NCI-H446 (cell line): ENCODE measurements at places on chromosomes 7 and 10.

- no peak for DNase-seq
Observed at GRCh38 chr10:127983344-127984100, 76.6 kb downstream of the PTPRE start.

- DNase-seq, result no peak
Observed at GRCh38 chr10:20993389-20993788, 96.3 kb upstream of the NEBL start.

DNA sequence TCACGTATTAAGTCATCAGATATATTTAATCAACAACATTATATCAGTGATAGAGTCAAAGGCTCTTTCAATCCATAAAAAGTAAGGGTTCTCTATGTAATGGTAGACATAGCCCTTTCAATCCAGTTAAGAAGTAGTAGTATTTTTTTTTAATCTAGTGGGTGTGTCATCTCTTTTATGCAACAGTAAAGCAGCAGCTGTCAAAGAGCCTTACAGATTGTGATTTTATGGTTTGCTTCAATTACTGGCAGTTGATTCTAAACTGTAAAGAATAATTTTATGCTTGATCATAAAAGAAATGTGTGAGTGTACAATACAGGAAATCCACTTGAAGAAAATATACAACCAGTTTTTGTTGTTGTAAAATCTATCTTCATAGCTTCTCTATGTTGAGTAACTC, 902.6 kb upstream of the MBL2 start:
- DNase-seq, result no peak

DNA sequence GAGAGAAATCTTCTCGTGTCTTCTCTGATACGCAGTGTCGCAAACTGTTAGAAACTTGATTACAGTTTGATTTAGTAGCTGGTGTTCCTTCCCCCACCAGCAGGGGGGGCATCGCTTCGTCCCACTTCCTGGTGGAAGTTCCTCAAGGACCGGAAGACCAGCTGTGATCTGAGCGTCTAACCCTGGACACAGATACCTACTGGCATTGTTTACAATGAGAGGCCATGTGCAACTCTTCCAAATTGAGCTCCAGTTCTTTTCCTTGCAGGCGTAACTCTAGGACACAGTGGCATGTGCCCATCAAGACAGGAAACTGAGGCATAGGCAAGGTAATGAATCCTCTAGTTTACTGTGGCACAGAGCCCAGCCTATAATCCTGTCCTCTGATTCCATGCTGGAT, 219.0 kb downstream of the CCDC3 start:
- DNase-seq, result peak; percentile 47

- peak; percentile 37 for DNase-seq
Observed at GRCh38 chr7:2012981-2013380, 219.8 kb downstream of the MAD1L1 start.

DNA sequence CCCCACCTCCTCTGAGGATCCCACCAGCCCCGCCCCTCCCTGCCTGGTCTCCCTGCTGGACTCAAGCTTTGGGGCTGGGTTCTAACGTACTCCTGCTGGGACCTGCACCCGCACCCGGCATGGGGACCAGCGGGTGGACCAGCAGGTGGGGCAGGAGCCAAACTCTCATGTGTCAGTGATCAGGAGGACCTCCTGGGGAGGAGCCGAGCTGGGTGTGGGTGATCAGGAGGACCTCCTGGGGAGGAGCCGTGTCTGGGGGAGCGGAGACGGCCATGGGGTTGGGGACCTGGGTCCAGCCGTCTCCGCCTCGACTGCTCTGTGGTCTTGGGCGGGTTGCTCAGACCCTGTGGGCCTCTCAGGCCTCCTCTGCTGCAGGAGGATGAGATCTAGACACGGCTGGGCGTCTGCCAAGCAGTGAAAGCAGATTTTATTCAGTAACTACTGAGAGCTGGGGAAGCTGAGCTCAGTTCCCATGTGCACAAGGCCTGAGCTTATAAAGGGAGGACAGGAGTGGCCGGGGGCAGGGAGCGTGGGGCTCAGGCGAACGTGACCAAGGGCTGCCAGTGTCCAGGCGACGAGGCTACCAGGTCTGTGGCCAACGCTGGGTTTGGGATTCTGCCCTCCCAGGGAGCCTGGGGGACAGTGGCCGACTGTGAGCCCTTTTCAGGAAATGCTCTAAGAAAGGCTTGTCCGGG, 33.6 kb upstream of the UTF1 start:
- DNase-seq, result no peak

GRCh38 chr10:86958116-86958900, at the start of gene SNCG:
Gene SNCG (plus strand): TSS chr10:86958599. CDS start chr10:86958698, 99 bp downstream.
- DNase-seq, result no peak

DNA sequence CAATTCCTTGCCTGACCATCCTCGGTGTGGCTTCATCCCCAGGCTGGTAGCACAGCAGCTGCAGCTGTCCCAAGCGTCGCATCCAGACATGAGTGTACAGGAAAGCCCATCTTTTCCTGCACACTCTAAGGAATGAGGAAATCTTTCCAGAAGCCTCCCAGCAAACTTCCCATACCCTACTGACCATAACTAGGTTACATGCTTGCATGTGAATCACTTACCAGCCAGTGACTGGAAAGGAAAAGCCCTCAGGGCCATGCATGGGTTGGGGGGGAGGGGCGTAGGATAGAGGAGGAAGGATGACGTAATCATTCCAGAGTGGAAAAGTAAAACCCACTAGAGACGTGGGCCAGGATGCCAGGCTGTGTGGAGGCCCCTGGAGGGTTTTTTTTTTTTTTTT, 18.9 kb upstream of the ZNF212 start:
- DNase-seq, result no peak

DNA sequence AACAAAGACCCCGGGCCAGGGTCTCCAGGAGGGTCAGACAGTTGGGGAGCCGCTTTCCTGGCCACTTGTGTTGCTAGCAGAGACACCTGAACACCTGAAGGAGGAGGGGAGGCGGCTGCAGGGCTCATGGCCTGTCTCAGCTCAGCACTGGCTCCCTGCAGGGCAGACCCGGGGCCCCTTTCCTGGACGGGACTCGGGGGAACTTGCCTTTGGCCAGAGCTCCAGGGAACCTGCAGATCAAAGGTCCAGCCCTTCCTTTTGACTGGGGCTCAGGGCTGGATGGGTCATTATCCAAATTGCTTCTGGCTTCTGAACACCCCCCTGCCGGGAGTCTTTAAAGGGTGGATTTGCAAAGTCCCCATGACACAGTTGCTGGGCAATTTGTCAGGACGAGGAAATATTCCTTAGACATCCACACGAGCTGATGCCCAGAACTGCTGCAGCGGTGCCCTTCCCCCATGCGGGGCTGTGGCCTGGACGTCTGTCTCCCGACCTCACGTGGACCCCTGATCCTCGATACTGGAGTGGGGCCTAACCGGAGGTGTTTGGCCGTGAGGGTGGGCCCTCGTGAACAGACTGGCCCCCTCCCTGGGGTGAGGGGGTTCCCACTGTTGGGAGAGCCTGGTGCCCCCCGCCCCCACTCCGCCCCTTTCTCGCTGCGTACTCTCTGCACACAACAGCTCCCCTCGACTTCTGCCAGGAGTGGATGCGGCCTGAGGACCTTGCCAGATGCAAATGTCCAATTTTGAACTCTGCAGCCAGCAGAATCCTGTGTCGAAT, 194.3 kb downstream of the ELFN1 start:
- no peak for DNase-seq

GRCh38 chr7:54015251-54015650, 526.9 kb upstream of the VSTM2A start:
- no peak for DNase-seq

- no peak for DNase-seq
Observed at GRCh38 chr10:17199351-17199804, 2.1 kb downstream of the TRDMT1 start.

GRCh38 chr10:91653219-91653870, 20.5 kb upstream of the PPP1R3C start:
- DNase-seq, result no peak

DNA sequence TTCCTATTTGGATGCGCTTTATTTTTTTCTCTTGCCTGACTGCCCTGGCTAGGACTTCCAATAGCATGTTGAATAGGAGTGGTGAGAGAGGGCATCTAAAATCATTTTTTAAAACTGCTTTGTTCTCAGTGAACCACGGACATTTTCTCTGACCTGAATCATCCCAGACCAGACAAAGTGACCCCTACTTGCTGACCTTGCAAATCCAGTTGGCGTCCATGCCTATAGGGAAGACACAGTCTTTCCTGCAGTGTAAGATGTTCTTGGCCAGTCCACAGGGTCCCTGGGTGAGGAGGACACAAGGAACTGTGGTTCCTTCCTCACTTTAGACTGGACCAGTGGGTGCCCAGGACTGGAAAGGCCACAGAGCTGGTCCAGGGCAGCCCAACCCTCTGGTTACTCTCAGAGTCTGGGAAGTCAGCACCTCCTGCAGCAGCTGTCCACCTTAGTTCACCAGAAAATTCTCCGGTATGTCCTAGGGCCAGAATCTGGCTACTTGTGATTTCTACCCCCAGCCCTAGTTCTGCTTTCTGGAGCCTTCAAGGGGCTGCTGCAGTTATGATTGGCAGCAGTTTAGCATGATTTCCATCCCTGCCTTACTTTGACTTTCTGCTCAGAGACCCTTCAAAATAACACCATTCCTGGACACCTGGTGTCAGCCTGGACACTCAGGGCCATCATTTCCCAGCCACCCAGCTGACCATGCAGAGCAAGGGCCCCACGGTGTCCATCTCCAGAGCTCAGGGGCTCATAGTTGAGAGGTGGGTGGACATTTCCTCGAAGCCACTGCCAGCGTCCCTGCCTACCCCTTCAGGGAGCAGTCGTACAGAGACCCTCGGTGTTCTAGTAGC, 19.3 kb downstream of the VIPR2 start:
- no peak for DNase-seq

DNA sequence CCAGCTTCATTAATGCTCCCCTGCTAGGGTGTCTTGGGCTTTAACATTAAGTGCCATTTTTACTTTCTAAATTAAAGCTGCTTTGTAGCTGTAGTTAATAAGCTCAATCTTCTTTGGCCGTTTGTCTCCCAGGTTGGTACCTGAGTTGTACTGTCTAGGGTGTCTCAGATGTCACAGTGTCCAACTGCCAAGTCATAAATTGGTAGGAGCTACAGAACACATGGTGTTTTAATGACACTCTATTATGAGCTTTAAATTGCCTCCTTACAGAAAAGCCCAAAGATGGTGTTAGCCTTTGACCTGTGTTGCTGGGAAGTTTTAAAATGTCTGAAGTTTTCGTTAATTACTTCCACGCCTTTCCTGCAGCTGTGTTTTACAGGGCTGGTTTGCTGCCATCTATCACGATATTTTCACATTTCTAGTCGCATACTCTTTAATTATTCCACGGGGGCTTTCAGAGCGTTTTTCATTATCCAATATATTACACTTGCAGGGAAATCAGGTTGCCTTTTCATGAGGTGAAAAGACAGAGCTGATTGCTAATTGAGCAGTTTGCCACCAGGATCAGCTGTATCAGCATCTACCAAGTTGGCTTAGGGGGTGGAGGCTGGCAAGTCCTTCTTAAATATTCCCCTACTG, 247.8 kb upstream of the PLPP4 start:
- no peak for DNase-seq

GRCh38 chr7:26863518-26864308, 677 bp downstream of the SKAP2 start:
- no peak for DNase-seq

- no peak for DNase-seq
Observed at GRCh38 chr10:73953665-73954064, 42.7 kb downstream of the PLAU start.

DNA sequence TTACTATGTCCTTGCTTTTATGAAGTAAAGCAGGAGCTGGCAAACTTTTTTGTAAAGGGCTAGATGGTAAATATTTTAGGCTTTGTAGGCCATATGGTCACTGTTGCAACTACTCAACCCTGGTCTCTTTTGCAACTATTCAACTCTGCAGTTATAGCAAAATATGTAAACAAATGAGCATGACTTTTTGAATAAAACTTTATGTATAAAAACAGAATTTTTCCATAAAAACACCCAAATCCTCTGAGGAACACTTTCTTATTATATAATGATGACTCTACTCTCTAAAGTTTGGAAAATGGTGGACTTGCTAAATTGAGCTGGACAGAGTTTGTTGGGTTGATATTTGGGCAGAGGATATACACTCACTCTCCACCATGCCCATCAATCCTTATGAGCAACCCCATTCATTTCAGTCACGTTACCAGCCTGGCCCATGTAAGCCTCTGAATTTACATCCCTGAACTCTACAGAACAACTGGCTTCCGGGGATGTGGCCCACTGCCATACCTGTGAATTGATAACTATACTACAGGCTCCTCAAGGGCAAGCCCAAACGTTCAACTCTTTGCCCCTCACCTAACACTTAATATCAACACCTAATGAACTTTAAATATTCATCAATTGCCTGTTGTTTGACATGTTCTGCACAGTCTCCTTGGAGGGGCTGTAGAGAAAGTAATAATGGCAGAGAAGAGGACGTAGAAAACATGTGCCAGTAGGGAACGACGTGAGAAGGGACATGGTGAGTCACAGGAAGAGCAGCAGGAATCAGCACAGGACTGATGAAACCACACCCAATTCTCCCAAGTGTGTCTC, 37.6 kb downstream of the SGMS1 start:
- DNase-seq, result no peak

- DNase-seq, result no peak
Observed at GRCh38 chr10:47183704-47184041, 116.3 kb upstream of the GDF10 start.

- DNase-seq, result no peak
Observed at GRCh38 chr7:141276031-141276430, 202.2 kb downstream of the TMEM178B start.
